ENCODE measurements at places on chromosomes 6 and 20.

- no peak for DNase-seq
Measured at GRCh38 chr6:126429866-126430265, 90.0 kb downstream of the CENPW start.

DNA sequence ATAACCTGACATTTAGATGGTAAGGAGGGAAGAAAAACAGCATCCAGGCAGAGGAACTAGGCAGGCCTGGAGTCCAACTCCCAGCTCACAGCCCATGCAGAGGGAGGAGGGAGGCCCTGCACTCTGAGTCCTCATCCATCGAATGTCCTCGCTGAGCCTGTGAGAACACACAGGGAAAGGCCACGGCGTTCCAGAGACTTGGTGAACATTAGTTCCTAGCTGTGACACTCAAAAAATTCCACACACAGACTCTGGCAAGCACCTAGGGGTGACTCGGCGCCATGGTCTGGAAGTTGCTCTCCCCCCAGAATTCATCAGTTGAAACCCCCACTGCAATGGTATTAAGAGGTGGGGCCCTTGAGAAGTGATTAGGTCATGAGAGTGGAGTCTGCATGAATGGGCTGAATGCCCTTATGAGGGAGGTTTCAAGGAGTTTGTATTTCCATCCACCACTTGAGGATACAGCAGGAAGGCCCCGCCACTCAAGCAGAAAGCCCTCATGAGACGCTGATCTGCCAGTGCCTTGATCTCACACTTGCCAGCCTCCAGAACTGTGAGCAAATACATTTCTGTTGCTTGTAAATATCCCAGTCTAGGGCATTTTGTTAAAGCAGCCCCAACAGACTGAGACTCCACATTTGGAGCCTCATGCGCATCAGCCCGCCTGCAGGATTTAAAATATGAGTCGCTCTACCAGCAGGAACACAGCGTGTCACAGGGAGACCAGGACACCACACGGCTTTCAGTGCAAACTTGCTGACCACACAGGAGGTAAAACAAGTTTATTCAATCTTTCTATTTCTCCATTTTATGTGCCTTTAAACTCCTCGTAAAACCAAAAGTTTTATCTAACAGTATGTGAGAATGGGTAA is 73.9 kb downstream of the WDR27 start:
- no peak for DNase-seq

- peak; percentile 17 for DNase-seq
Measured at GRCh38 chr6:155314773-155315515, 660 bp upstream of the TFB1M start.

DNA sequence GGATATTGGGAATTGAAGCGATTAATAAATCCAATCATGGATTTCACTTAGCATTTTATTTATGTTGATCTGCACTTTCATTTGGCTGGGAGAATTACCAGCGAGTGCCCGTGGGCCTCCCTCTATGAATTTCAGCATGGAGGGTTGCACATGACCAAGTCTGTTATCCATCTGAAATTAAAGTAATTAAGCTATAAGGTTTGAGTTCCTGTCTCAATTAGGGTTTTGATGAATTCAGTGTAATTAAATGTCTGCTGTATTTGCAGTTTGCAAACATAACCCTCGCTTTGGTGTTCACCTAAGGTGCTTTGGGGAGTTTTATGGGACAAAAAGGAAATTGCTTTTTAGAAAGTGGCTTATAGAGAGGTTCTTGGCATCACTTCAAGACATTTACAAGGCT is 169.8 kb upstream of the RIN2 start:
- no peak for DNase-seq

DNA sequence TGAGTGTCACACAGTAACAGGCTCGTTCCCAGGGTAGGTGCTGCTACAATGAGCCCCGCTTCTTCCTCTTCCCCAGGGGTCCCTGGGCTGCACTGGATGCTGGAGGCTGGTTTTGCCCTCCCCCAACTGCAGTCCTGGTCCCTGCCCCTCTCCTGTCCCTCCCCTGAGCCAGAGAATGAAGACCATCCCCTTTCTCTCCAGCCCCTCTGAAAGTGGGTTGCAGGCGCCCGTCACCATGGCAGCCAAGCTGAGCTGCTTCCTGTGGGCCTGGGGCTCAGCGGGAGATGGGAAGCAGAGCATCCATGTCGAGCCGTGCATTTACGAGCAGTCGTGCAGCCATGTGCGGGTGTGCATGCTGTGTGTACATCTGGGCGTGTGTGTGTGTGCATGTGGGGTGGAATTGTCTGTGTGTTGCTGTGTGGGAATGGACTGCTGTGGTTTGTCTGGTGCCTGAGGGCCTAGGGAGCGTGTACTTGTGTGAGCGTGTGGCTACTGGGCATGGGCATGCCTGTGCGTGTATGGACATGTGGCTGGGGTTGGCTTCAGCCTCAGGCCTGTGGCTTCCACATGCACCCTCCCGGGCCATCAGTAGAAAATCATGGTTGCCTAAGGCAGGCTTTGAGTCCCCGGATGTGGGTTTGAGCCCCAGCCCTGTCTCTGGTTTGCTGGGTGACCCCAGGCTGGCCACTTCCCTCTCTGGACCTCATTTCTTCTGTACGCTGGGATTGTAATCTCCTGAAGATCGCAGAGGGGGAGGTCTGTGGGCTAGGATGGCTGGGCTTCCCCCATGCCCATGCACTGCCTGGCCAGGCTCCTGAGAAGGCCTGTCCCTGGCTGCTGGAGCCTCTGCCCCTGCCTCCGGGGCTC is 48.8 kb downstream of the SRC start:
- no peak for DNase-seq

GRCh38 chr6:1901556-1901955 is 291.8 kb downstream of the FOXC1 start:
- DNase-seq = no peak

- no peak for DNase-seq
Measured at GRCh38 chr6:39037707-39038106, 10.9 kb upstream of the GLP1R start.

DNA sequence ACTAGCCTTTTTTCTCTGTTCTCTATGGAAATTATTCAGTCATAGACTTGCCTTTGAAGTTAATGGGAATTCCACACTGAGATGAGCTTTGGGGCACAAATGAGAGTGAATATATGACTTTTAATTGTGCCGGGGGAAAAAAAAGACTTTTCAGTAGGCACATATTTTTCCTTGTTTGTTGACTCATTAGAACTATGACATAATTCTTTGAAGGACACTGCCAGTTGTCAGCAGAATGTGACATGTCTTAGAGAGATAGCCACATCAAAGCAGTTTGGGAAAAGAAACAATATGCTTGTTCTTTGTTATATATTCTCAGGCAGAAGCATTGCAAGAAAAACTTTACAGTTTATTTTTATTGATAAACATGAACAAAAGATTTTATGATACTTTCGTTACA is 138.3 kb downstream of the COL9A1 start:
- DNase-seq = no peak

GRCh38 chr20:43722153-43722505 is 4.7 kb downstream of the GTSF1L start:
- DNase-seq = peak; percentile 41

DNA sequence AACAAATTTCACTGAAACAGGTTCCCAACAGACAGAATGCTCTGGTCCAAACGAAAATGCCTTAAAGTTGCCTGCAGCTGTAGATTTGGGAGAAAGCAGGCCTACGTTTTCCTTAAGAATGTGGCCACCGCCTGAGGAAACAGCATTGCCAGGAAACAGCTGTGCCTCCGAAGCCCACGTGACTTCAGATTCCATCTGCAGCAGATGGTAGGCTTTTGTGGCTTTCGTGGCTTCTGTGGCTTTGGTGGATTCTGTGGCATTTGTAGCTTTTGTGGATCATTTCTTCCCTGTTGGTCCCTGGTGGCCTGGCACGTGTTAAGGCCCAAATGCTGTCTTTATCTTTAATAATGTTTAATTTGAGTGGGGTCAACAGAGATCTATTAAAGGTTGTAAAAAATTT is 222.9 kb downstream of the TTLL2 start:
- DNase-seq = no peak

DNA sequence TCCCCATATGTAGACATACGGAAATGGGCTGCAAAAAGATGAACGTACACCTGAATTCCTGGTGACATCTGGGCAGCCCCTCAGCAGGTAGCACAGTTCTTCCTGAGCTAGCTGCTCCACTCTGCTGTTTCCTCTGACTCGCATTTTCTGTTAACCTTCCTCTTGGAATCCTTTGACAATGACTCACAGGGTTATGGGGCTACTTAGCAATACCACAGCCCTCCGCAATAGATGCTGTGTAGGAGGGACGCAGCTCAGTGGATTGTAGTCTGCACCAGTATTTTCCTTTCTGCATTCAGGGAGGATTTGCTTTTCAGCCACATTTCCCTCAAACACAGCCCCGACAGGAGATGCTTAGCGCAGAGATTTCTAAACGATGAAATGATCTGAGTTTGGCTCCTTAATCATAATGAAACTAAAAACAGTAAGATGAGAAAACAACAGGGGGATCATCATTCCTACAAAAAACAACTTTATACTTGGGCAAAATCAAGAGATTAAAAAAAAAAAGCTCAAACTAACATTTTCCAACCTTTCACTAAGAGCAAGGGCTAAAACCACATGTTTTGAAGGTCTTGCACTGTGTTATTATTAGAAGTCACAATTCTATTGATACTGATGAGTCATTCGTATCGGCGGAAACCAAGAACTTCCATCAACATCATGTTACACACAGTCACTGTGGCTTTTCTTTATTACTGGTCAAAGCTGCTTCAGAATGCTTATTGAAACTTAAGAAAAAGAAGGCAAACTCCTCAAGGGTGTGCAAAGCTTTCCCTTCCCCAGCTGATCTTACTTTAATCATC is 12.2 kb downstream of the BACH2 start:
- no peak for DNase-seq

DNA sequence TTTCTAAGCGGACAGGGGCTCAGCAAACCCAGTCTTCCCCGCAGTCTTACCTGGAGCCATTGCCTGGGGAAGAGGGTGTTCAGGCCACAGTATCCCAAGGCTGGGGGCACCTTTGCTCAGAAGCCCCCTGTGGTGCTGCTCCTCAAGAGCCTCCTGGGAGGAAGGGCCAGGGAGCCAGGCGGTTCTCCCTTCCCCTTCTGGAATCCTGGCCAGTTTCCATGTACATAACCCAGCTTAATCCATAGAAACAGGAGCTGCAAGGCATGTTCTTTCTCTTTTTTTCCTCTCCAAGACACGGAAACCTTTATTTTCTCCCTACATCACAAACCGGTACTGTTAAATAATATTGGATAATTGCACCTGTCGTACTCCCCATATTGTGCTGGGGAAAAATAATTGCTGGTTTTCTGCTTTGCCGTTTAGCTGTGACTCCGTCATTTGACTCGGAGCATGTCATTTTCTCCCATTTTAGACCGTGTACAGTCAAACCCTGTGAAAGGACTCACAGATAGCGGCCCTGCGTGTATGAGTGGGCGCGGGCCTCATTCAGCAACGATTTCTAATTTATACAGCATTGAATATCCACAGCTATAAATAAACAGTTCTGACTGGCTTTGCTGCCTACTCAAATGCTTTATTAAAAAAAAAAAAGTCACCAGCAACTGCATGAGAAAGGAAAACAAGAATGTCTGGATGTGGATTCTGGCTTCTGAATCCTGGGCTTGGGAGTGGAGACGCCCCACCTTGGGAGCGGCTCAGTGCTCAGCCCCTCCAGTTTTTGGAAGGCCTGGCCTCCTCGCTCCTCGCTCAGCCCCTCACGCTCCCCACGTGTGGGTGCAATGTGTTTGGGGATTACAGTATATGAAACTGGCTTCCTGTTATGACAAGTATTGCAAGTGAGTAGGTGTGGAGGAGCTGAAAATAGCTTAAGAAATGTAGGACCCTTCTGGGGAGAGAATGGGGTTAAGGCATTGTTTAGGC is 67.3 kb downstream of the ADTRP start:
- peak; percentile 66 for DNase-seq

GRCh38 chr6:8100159-8100854 is 2.0 kb downstream of the EEF1E1 start:
- no peak for DNase-seq

GRCh38 chr6:162684961-162685360 is 42.6 kb downstream of the PRKN start:
- DNase-seq = no peak

DNA sequence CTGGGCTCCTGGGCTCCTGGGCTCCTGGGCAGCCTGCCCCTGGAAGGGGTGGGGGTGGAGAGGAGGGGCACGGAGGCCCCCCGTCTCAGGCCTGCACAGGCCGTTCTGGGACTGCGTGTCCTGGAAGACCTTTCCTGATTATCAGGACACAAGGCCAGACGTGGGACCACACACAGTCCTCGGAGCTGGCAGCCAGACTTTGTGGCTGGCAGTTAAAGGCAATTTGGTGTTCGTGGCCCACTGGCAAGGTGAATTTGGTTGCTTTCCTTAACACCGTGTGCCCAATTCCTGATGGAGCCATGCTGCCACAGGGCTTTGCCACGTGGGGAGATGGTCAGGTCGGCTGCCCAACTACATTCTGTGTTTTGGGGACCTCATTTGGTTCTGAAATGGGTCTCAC is 113.5 kb downstream of the SMOC2 start:
- DNase-seq = no peak

DNA sequence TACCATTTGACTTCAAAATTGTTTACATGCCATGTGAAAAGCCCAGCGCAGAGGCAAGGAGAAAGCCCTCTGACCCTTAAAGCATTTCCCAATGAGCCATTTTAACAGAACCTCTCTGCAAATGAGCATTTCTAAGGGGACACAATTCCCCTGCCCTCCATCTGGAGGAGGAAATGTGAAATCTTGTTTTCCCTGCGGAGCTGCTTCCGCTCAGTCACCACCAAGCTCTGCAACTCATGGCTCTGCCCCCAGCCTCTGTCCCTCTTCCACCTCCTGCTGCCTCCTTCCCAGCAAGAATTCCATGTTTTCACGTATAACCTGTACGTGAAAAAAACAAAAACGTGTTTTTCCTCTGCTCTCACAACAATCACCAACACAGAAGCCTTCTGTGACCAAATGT is 12.3 kb downstream of the RIN2 start:
- no peak for DNase-seq

GRCh38 chr6:218153-219018 is 73.9 kb upstream of the DUSP22 start:
- DNase-seq = no peak
